ENCODE measurements at places on chromosomes 4 and X.

GRCh38 chrX:13170966-13171558 lies 126.6 kb upstream of the FAM9C start:
- DNase-seq: no peak

DNA sequence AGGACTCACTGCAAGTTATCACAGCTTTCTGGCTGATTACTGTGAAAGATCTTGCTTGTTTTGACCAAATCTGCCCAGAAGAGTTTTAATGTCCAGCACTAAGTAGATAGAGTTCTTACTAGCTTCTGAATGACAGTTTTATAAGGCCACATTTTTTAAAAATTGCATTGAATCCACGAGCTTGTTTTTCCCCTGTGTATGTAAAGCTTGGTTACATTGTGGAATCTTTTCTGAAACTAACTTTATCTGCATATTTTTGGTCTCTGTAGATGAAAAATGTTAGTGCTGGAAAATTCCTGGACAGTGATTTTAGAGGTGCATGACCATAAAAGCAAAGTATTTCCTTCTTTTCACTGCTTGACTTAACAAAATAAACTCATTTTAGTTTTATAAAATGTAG lies 650.3 kb upstream of the FAM241A start:
- no peak for DNase-seq

GRCh38 chr4:62454535-62454934 lies 1254.4 kb downstream of the ADGRL3 start:
- no peak for DNase-seq

GRCh38 chr4:139593091-139593564 lies 37.1 kb upstream of the SETD7 start:
- DNase-seq: no peak

- no peak for DNase-seq
Observed at GRCh38 chrX:113747274-113747973, 836.5 kb upstream of the HTR2C start.

- no peak for DNase-seq
Observed at GRCh38 chr4:36757580-36758311, 476.3 kb downstream of the DTHD1 start.

All from NCI-H1417 (cell line).